C1 segment of cervical spinal cord (tissue), 14 donors: ENCODE measurements at places on chromosomes 1 and 21.

GRCh38 chr1:172561252-172561651, 28.3 kb downstream of the SUCO start:
- DNase-seq: no peak

- DNase-seq: no peak
Measured at GRCh38 chr21:26171258-26172100, 909 bp upstream of the APP start.

DNA sequence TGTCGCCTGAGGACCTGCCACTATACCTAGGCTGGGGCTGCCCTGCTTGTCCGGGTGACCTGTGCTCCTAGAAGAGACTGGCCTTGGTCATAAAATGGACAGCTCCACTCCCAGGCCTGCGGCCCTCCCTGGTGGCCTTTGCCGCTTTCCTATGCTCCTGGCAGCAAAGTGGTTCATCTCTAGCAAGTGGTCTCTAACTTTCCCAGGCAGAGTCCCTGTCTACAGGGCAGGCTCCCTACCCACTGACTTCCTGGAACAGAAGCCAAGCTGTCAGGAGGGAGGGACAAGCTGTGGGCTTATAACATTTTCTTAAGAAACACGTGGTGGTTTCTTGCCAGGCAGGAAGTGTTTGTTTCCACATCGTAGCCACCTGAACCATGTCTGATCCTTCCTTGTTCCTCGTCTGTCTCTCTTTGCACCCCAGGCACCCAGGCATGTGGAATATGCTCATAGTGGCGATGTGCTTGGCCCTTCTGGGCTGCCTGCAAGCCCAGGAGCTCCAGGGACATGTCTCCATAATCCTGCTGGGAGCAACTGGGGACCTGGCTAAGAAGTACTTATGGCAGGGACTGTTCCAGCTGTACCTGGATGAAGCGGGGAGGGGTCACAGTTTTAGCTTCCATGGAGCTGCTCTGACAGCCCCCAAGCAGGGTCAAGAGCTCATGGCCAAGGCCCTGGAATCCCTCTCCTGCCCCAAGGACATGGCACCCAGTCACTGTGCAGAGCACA, 10.1 kb downstream of the H6PD start:
- peak; percentile 45 for DNase-seq

DNA sequence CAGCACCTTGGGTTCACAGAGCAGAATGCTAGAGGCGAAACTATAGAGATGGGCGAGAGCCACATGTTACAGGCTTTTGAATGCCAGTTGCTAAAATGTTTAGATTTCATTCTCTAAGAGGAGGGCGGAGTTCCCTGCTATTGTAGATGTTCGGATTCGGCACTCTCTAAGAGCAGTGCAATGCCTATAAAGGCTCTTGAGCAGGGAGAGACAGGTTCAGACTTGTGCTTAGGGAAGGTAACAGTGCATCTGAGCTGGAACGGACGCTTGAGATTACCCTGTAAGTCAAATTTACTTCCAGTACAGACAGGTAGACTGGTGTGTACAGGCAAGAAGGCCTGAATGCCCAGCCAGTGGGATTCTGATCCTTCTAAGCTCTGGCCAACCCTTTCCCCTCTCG, 15.3 kb downstream of the LURAP1 start:
- DNase-seq: no peak

- DNase-seq: no peak
Measured at GRCh38 chr1:42745851-42746250, 5.8 kb upstream of the CLDN19 start.

DNA sequence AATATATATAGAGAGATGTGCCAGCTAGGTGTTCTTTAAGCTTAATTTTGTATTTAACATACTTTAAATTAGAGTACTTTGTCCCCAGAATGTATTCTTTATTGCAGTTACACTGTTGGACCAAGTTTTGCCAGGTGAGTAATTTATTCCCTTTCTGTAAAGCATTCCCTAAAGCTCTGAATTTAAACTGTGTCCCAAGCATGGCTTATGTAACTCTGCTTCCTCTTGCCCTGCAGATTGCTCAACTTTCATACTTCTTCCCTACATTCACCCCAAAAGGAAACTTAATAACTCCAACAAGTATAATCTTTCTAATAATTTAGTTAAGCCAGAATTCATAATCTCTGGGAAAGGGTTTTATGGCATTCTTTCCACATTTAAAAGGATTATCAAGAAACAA, 5.6 kb downstream of the LYPLAL1 start:
- DNase-seq: no peak

DNA sequence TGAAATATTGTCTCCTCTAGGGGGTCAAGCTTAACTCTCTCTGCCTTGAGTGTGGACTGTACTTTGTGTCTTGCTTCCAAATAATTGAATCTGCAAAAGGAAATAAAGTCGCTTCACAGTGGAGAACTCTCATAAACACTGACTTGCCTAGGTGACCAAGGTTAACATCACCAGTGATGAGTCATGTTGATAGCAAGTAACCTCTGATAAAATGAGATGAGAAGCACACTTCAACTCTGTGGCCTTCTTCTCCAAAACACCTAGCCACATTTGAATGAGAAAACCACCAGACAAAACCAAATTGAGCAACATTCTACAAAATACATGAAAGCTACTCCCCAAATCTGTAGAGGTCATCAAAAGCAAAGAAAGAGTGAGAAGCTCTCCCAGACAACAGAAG, 37.6 kb downstream of the PDE4B start:
- DNase-seq: no peak

- DNase-seq: no peak
Measured at GRCh38 chr1:234871039-234871709, 257.5 kb downstream of the TOMM20 start.

GRCh38 chr1:33791251-33791650, 72.6 kb upstream of the HMGB4 start:
- no peak for DNase-seq

DNA sequence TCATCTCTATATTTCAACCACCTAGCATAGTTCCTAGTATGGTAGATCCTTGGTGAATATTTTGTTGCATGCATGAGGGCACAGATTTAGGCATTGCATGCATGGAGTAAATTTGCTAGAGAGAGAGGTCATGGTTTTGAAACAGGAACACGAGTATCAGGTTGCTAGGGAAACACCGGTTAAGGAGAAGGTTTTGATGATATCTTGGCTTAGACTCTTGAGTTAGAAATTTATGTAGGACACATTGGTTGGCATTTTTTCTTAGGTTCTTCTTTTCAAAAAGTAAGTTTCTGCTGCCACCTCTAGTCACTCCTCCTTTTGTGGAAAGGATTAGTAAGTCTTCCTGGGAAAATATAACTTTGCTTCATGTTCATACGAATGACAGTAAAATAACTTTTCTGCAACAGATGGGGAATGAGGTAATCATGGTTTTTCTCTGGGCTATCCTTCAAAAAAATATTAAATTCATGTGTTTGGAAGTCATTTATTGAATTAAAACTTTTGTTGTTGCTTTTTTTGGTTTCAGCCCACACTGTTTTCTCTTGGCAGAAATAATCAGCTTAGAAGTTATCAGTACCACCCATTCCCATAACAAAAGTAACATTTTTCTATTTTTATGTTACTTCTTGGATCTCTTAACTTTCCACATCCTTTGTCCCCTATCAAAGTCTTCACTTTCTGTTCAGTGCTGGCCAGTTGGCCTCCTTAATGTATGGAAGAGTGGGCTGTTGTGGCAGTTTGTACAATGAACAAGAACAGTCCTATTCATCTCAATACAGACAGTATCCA, 97.3 kb downstream of the PLA2G4A start:
- DNase-seq: no peak
